Placental pericyte (primary cell): ENCODE measurements at places on chromosomes 5 and 9. TPM values are rescaled to one million over a fixed set of nuclear protein-coding genes. Genes with fewer than 3 reads are reported as not detected.

CTXN3 gene
- total RNA-seq = not detected in 2 replicates

GFI1B gene
- total RNA-seq = not detected in 2 replicates

C1QTNF2 gene
- total RNA-seq = 0.72 TPM in 1 of 2 replicates, not detected in the other

GRHPR gene
- 134 and 136 TPM in 2 replicates for total RNA-seq

GRIA1 gene
- 0.22 and 2.7 TPM in 2 replicates for total RNA-seq

PCDHGC4 gene
- 4.4 and 5.0 TPM in 2 replicates for total RNA-seq

SNCAIP gene
- total RNA-seq = 7.0 and 7.7 TPM in 2 replicates

FAM221B gene
- total RNA-seq = not detected in 2 replicates

LRRTM2 gene
- 0.22 and 1.0 TPM in 2 replicates for total RNA-seq

CD14 gene
- total RNA-seq = 1.3 and 1.8 TPM in 2 replicates

SPINK6 gene
- not detected in 2 replicates for total RNA-seq

CDO1 gene
- 1.3 and 6.0 TPM in 2 replicates for total RNA-seq

DBH gene
- not detected in 2 replicates for total RNA-seq

HAVCR2 gene
- total RNA-seq = 0.22 TPM in 1 of 2 replicates, not detected in the other

OCLN gene
- total RNA-seq = 1.1 and 1.3 TPM in 2 replicates

GPR150 gene
- total RNA-seq = under 0.01 and 0.43 TPM in 2 replicates

PPP1R26 gene
- total RNA-seq = 13.6 and 23.6 TPM in 2 replicates

HINT1 gene
- total RNA-seq = 85.1 and 106 TPM in 2 replicates

SMIM33 gene
- total RNA-seq = under 0.01 TPM in 1 of 2 replicates, not detected in the other

LCN10 gene
- total RNA-seq = not detected in 2 replicates

ACOT12 gene
- total RNA-seq = 0.57 and 0.66 TPM in 2 replicates

SLC27A4 gene
- 20.8 and 47.0 TPM in 2 replicates for total RNA-seq

SPARC gene
- total RNA-seq = 1,482 and 1,594 TPM in 2 replicates

COL15A1 gene
- total RNA-seq = 5.4 and 108 TPM in 2 replicates

INSL4 gene
- not detected in 2 replicates for total RNA-seq

BDP1 gene
- total RNA-seq = 16.0 and 33.9 TPM in 2 replicates

TBC1D13 gene
- 17.8 and 18.2 TPM in 2 replicates for total RNA-seq

ARSB gene
- 18.2 and 29.6 TPM in 2 replicates for total RNA-seq

TAF11L10 gene
- not detected in 2 replicates for total RNA-seq

SLCO6A1 gene
- under 0.01 and 0.14 TPM in 2 replicates for total RNA-seq

ALDH1A1 gene
- total RNA-seq = 0.29 and 3.5 TPM in 2 replicates

NTRK2 gene
- total RNA-seq = 0.14 TPM in 1 of 2 replicates, not detected in the other

RAD50 gene
- total RNA-seq = 33.8 and 48.4 TPM in 2 replicates

ATP6V0E1 gene
- total RNA-seq = 117 and 149 TPM in 2 replicates

GTF3C5 gene
- total RNA-seq = 46.2 and 56.7 TPM in 2 replicates

CCL28 gene
- total RNA-seq = 4.2 and 6.3 TPM in 2 replicates

LHX3 gene
- not detected in 2 replicates for total RNA-seq

RNF130 gene
- 8.9 and 9.2 TPM in 2 replicates for total RNA-seq

KCNV2 gene
- not detected in 2 replicates for total RNA-seq

MEIKIN gene
- total RNA-seq = not detected in 2 replicates

PCDHGA8 gene
- 2.4 and 3.3 TPM in 2 replicates for total RNA-seq
